CD8-positive, alpha-beta T cell (primary cell): ENCODE measurements at places on chromosomes 6 and 20. TPM values are rescaled to one million over a fixed set of nuclear protein-coding genes. Genes with fewer than 3 reads are reported as not detected.
A peak's percentile ranks its signal among the peaks of the same experiment; 100 is the strongest.

- DNase-seq = no peak
Observed at GRCh38 chr6:110613356-110613755, 136.9 kb upstream of the SLC22A16 start.

PSORS1C2 gene
- total RNA-seq = not detected

SCGN gene
- not detected for total RNA-seq

ARG1 gene
- total RNA-seq = not detected

MOG gene
- total RNA-seq = not detected

DNA sequence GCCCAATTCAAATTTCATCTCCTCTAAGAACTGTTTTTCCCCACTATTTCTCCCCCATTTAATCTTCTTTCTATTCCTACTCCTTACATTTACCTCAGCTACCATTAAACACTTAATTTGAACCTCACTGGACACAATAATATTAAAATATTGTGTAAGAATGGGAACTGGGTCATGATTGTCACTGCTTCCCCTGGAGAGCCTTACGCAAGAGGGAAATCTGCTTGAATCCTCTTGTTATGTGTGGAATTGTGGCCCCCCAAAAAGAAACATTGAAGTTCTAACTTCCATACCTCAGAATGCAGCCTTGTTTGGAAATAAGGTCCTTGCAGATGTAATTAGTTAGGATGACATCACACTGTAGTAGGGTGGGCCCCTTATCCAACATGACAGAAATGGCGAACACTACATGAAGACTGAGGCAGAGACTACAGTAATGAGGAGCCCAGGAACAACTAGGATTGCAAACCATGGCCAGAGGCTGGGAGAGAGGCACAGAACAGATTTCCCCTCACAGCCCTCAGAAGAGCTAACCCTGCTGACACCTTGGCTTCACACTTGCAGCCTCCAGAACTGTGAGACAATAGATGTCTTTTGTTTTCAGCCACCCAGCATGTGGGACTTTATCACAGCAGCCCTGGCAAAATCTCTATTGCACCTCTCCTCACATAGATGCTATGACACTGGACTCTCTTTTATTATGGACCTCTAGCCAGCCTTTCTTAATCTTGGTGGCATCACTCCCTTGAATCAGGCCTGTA is 29.9 kb downstream of the HIVEP2 start:
- peak; percentile 63 for DNase-seq

CCDC170 gene
- not detected for total RNA-seq

DNA sequence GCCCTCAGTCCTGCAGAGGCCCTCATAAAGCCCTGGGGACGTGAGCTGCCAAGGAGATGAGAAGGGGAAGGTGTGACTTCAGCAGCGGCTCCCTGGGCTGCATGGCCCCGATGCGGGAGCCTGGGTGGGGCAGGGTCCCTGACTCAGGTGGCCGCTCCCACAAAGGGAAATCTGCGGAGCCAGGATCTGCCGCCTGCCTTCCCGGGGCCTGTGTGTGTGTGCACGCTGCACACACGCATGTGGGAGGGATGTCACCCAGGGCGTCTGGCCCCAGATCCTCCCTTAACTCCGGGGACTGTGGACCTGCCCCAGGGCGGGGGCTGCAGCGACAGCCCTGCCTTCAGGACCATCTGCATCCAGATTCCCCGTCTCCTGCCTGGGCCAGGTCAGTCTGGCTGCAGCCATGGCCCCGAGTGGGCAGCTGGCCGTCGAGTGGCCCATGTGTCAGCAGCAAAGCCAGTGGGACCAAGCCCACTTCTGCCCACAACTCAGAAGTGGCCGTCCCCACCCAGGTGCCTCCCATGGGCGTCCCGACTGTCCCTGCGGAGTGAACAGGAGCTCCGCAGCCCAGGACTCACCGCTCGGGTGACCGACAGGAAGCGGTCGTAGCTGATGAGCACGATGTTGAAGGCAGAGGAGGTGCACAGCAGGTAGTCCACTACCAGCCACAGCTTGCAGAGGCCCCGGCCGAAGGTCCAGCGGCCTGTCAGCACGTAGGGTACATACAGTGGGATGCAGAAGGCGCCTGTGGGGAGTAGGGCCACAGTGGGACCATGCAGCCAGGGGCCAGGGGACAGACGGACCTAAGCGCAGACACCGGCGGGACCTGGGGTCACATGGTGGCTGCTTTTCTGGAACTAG is 1.9 kb downstream of the HRH3 start:
- no peak for DNase-seq

MMP24 gene
- total RNA-seq = 0.08 TPM

- no peak for DNase-seq
Observed at GRCh38 chr6:143976806-143977349, 31.2 kb downstream of the PLAGL1 start.

DNA sequence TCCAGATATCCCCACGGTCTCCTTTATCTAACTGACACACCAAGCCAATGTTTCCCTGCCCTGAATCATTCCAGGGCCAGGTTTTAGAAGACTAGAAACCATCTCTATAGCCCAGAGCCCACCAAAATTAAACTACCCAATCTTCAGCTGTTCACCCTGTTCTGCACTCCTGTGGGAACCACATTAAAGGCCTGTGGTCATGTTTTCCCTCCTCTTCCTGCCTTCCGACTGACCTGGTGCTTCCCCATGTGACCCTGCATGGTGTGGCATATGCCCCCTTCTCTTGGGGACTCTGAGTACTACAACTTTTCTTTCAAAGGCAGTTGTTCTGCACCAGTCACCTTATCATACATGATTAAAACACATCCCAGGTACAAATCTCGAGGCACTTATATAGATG is 155.0 kb downstream of the TMEM200A start:
- DNase-seq = no peak

KAT14 gene
- 7.8 TPM for total RNA-seq

GRCh38 chr6:63787021-63787420 is 151.4 kb downstream of the PHF3 start:
- DNase-seq = no peak

DNA sequence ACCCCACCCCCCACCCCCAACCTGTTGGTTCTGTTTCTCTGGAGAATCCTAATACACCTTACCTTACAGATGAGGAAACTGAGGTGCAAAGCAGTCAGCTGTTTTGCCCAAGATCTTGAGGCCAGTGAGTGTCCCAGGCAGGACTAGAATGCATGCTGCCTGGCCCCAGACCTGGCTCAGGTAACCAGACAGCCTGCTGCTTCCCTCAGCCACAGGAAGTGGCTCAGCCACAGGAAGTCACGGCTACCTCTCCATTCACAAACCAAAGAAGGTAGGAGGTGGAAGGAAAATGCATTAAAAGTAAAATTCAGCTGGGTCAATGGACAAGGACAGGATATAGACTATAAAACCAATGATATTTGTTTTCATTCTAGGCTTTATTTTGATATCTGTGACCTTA is 517.6 kb downstream of the CD83 start:
- DNase-seq = peak; percentile 20

GRCh38 chr6:163128324-163128723 is 286.2 kb upstream of the QKI start:
- no peak for DNase-seq

COQ3 gene
- total RNA-seq = 1.9 TPM

- DNase-seq = peak; percentile 32
Observed at GRCh38 chr20:4607287-4607713, 114.4 kb upstream of the PRND start.

DNA sequence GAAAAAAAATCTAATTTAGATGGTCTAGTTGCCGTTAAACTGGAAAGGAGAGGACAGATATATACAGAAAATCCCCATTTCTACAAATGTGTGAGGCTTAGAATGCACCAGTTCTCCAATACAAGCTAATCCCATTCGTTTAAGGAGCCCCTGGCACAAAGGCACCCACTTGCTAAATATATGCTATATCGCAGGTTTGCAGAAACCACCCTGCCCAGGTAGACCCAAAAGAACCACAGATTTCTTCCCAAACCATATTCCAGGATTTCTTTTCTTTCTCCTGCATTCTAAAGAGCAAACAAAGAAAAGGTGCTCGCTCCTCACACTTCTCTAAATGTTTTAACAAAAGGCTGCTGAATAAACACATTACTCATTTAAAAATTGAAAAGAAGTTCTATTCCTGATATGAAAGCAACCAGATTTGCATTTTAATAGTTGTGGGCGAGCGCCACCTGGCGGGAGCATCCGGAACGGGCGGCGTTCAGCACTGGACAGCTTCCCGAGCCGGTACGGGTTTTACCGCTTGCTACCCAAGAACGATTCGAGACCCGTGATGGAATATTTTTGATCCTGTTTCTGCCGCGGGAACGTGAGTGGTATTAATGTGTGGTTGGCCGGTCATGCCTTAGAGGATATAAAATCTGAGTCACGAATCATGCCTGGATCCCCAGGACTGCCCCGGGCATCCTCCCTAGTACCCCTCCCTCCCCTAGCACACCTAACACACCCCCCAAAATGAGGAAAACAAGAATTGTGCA is 2.1 kb downstream of the PTPRT start:
- peak; percentile 30 for DNase-seq

- no peak for DNase-seq
Observed at GRCh38 chr20:5888041-5888440, 62.3 kb downstream of the TRMT6 start.

DNA sequence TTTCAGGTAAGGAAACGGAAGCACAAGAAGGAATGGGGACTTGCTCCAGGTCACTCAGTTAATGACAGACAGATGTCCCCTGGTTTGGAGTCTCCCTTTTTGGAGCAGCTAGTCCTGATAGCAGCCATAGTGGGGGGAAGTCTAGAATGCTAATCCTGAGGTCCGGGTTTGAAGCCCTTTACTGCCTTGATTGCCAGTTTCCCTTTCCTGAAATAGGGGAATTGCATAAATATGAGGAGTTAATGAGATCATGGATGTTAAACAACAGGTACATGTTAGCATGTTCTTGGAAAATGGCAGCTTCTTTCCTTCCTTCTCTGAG is 341 bp upstream of the TTPAL start:
- DNase-seq = no peak

GRCh38 chr20:53036992-53037391 is 64.8 kb downstream of the TSHZ2 start:
- DNase-seq = no peak
